ENCODE measurements at places on chromosomes 4 and X.

DNA sequence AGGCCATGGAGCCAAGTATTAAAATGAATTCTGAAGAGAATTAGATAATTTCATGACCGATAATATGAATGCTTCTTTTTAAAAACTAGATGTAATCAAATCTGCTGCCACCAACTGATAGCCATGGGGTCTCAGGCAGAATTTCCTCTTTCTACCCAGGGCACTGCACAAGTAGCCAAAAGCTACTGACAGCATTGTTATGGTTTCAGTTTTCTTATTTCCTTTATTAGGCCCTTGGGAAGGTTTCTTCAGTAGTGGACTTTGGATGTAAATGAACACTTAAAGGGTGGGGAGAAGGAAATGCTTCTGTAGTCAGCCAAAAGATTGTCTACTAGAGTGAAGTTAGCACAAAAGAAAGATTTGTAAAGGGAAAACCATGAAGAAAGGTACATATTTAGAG, 686.0 kb downstream of the ADGRL3 start:
- H3K4me3 ChIP-seq, result no peak overlapping the region
- no peak overlapping the region for H3K27ac ChIP-seq
- no peaks in the 10 kb centered on the region for H3K4me1 ChIP-seq
- no peak for DNase-seq
- H3K27me3 ChIP-seq, result no peaks in the 10 kb centered on the region

- peaks cover 3% of the 10 kb centered on the region for H3K27me3 ChIP-seq
- peaks cover 5% of the 10 kb centered on the region for H3K4me1 ChIP-seq
Observed at GRCh38 chr4:56511098-56511497, 5.5 kb downstream of the ARL9 start.

GRCh38 chr4:8039290-8039689, 99.6 kb upstream of the AFAP1 start:
- H3K27me3 ChIP-seq, result peaks cover 17% of the 10 kb centered on the region
- H3K4me3 ChIP-seq, result no peak overlapping the region
- H3K27ac ChIP-seq, result no peak overlapping the region
- H3K4me1 ChIP-seq, result peaks cover 10% of the 10 kb centered on the region

- DNase-seq, result no peak
- H3K4me1 ChIP-seq, result no peaks in the 10 kb centered on the region
- no peak overlapping the region for H3K4me3 ChIP-seq
- no peaks in the 10 kb centered on the region for H3K27me3 ChIP-seq
- H3K36me3 ChIP-seq, result no peaks in the 10 kb centered on the region
- H3K27ac ChIP-seq, result no peak overlapping the region
Observed at GRCh38 chr4:171599628-171600027, 213.6 kb upstream of the GALNTL6 start.

DNA sequence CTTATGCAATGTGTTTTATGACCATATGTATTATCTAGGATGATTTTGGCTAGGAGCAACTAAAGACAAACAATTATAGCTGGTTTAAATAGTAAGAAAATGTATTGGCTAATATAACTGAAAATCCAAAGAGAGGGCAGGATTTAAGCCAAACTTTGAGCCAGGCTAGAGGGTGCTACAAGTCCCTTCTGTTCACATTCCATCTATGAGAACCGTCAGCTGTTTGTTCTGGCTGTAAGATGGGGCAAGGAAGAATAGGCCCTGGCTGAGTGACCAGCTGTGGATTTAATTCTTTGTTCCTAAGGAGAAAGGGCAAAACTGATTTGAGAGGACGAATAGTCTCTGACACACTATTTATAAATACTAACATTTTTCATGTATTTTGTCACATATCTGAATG, 79.2 kb upstream of the UGT8 start:
- H3K36me3 ChIP-seq, result no peaks in the 10 kb centered on the region
- no peak overlapping the region for H3K4me3 ChIP-seq
- H3K27ac ChIP-seq, result no peak overlapping the region
- H3K4me1 ChIP-seq, result no peaks in the 10 kb centered on the region

All from activated naive CD8-positive, alpha-beta T cell treated with anti-CD3 and anti-CD28 coated beads for 36 hours (primary cell).